Parietal lobe (tissue), 2 donors: ENCODE measurements at places on chromosomes 11 and 22. TPM values are rescaled to one million over a fixed set of nuclear protein-coding genes. Genes with fewer than 3 reads are reported as not detected.

The SLCO2B1 gene
- 16.9 TPM for total RNA-seq

The CCDC73 gene
- not detected for total RNA-seq

The OR5AN1 gene
- total RNA-seq: not detected

The RTN4RL2 gene
- total RNA-seq: 1.6 TPM

The KLHL35 gene
- 36.0 TPM for total RNA-seq

The FOXR1 gene
- total RNA-seq: not detected

The LRP5 gene
- total RNA-seq: 25.4 TPM

The NAV2 gene
- 51.0 TPM for total RNA-seq

The ACTN3 gene
- not detected for total RNA-seq

The C11orf42 gene
- total RNA-seq: not detected

The C22orf15 gene
- total RNA-seq: not detected

The SNAP29 gene
- total RNA-seq: 10.3 TPM

The CRYAB gene
- 16.0 TPM for total RNA-seq

The GAB4 gene
- total RNA-seq: not detected

The OSM gene
- total RNA-seq: not detected

The SAA4 gene
- total RNA-seq: not detected

The A4GALT gene
- 0.94 TPM for total RNA-seq

The EIF3D gene
- total RNA-seq: 179 TPM

The PACS1 gene
- 101 TPM for total RNA-seq

The CD3E gene
- not detected for total RNA-seq

The CATSPER1 gene
- not detected for total RNA-seq

The CNGA4 gene
- total RNA-seq: 0.63 TPM

The ZBTB16 gene
- 21.3 TPM for total RNA-seq

The MPPED2 gene
- 137 TPM for total RNA-seq

The ZNRF3 gene
- total RNA-seq: 9.1 TPM

The KDM4D gene
- total RNA-seq: 0.94 TPM

The OR5D16 gene
- not detected for total RNA-seq

The MCHR1 gene
- 0.63 TPM for total RNA-seq

The OR51E2 gene
- not detected for total RNA-seq

The MMP10 gene
- not detected for total RNA-seq

The RASGRP2 gene
- total RNA-seq: 40.7 TPM

The E2F8 gene
- total RNA-seq: 0.63 TPM

The MMP1 gene
- total RNA-seq: not detected

The ARHGAP20 gene
- total RNA-seq: 53.8 TPM

The SCGB1D2 gene
- total RNA-seq: not detected

The OR6A2 gene
- total RNA-seq: 2.2 TPM

The DUSP8 gene
- total RNA-seq: 8.8 TPM

The AGBL2 gene
- total RNA-seq: 0.63 TPM

The DEUP1 gene
- total RNA-seq: 0.31 TPM

The PHF21B gene
- 38.5 TPM for total RNA-seq

The IFITM10 gene
- 0.94 TPM for total RNA-seq

The MMP27 gene
- total RNA-seq: not detected

The NEU3 gene
- total RNA-seq: 22.8 TPM
